ENCODE measurements at places on chromosomes 7 and 10.

GRCh38 chr7:20151708-20152456 is 65.3 kb downstream of the MACC1 start:
- DNase-seq = no peak

GRCh38 chr10:52855546-52856325 is 83.2 kb upstream of the MBL2 start:
- DNase-seq = no peak

- no peak for DNase-seq
Measured at GRCh38 chr7:100897772-100898454, 2.2 kb upstream of the ACHE start.

- no peak for DNase-seq
Measured at GRCh38 chr7:106371629-106372028, 86.8 kb upstream of the NAMPT start.

DNA sequence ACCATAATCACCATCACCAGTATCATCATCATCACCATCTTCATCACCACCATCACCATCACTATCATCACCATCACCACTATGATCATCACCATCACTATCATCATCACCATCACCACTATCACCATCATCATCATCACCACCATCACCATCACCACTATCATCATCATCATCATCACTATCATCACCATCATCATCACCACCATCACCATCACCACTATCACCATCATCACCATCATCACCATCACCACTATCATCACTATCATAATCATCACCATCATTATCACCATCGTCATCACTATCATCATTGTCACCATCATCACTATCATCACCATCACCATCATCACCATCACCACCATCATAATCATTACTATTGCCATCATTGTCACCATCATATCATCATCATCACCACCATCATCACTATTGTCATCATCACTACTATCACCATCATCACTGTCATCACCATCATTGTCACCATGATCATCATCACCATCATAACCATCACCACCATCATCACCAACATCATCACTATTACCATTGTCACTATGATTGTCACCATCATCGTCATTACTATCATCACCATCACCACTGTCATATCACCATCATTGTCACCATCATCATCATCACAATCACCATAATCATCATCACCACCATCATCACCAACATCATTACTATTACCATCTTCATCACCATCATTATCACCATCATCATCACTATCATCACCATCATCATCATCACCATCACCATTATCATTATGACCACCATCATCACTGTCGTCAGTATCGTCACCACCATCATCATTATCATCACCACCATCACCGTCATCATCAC is 154.7 kb downstream of the ACTR3B start:
- no peak for DNase-seq

GRCh38 chr7:66950763-66951162 is 29.7 kb downstream of the TMEM248 start:
- DNase-seq = no peak

GRCh38 chr10:43647576-43647975 is 1.1 kb downstream of the ZNF32 start:
- DNase-seq = no peak

DNA sequence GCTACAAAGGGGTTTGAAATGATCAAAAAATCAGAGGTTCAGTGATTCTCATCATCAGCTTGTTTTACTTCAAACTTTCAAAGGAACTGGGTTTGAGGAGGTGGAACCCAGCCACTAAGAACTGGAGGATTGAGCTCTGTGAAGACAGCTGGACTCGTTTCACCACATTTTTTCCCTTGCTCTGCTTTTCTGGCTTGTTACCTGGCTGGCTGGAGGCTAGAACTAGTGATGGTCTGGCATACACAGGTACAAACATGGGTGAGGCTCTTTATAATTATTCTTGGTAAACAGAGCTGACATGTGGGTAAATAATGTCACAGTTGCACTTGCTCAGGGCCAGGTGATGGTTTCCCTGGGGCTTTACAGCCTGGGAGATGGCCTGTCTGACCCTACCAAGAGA is 352.5 kb downstream of the FGFR2 start:
- DNase-seq = no peak

Data from thymus (tissue), 14 donors.